ENCODE measurements at places on chromosomes 7 and 10.
A peak's percentile ranks its signal among the peaks of the same experiment; 100 is the strongest.

DNA sequence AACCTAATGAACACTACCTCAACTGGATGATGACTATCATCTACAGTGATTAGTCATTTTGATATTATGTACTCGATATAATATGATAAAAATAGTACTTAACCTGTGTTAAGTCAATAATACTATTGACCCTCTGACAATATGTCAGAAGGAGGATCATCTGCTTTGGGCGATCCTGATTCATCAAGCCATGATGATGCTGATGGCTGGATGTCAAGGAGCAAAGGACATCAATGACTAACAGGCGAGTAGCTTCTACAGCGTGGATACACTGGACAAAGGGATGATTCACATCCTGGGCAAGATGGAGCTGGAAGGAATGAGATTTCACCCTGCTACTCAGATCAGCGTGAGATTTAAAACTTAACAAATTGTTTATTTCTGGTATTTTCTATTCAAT lies 94.4 kb upstream of the SKAP2 start:
- peak; percentile 97 for DNase-seq

DNA sequence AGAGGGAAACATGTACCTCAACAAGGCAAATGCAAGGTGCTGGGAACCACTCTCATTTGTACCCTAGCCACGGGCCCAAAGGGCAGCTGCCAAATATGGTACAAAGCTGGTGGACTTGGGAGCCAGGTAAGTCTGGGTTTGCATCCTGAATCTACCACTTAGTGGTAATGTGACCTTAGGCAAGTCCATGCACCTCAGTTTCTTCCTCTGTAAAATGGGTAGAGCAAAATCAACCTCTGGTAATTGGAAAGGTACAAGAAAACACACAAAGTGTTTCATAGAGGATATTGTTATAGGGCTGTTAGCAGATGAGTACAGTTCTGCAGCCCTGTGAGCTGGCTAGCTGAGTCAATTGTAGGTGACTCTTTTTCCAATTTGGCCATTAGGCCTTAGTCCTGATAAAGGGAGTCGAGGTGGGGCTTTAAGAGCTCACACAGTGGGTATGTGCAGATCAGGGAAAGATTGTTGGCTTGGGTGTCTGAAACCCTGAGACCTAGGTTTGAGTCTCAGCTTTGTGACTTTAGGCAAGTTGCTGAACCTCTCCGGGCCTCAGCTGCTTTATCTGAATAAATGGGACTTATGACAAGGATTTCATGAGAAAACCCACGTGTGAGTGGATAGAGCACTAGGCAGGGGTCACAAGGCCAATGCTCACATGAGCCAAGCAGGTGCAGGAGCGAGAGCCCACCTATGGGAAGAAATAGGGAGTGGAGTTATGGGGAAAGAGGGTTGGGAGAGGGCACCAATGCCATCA lies 121.3 kb upstream of the GDF10 start:
- DNase-seq: no peak

- peak; percentile 83 for DNase-seq
Observed at GRCh38 chr10:13099666-13100348, at the start of gene OPTN. Gene OPTN, plus strand, starts transcription at chr10:13100163. Its CDS starts 8,960 bp downstream, at chr10:13109123.

DNA sequence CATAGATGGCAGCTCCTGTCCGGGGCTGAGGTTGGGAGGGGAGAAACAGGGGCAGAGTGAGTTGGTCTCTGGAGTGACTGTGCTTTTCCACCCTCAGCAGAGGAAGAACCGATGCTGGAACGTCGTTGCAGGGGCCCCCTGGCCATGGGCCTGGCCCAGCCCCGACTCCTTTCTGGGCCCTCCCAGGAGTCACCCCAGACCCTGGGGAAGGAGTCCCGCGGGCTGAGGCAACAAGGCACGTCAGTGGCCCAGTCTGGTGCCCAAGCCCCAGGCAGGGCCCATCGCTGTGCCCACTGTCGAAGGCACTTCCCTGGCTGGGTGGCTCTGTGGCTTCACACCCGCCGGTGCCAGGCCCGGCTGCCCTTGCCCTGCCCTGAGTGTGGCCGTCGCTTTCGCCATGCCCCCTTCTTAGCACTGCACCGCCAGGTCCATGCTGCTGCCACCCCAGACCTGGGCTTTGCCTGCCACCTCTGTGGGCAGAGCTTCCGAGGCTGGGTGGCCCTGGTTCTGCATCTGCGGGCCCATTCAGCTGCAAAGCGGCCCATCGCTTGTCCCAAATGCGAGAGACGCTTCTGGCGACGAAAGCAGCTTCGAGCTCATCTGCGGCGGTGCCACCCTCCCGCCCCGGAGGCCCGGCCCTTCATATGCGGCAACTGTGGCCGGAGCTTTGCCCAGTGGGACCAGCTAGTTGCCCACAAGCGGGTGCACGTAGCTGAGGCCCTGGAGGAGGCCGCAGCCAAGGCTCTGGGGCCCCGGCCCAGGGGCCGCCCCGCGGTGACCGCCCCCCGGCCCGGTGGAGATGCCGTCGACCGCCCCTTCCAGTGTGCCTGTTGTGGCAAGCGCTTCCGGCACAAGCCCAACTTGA lies 2.7 kb downstream of the REPIN1 start:
- no peak for DNase-seq

GRCh38 chr7:92504563-92504962 lies 23.8 kb downstream of the PEX1 start:
- DNase-seq: no peak

DNA sequence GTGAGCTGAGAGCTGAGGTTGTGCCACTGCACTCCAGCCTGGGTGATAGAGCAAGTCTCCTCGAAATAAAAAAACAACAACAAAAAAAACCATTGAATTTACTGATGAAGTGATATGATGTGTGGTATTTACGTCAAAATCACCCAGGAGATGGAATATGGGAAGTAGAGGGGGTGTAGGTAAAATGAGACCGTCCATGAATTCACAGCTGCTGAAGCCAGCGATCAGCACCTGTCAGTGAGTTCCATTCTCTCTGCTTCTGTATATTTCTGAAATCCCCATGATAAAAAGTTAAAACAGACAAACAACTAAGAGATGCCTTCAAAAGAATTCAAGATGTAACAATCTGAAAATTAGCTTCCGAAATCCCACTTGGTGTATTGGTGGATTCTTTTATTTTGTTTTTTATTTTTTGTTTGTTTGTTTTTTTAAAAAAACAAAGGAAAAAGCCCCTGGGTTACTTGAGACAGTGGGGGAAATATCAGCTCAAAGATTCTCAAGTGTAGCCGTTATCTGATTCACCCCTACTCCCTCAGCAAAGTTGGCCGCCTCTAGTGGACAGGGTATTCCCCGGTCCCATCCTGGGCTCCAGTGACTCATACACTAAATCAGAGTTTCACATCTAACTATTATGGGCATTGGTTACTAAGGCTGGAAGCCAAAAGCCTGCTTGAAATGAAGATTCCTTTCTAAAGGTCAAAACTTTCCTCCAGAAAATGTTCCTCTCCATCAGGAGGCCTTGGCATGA lies 76.4 kb downstream of the MAP3K8 start:
- peak; percentile 68 for DNase-seq

DNA sequence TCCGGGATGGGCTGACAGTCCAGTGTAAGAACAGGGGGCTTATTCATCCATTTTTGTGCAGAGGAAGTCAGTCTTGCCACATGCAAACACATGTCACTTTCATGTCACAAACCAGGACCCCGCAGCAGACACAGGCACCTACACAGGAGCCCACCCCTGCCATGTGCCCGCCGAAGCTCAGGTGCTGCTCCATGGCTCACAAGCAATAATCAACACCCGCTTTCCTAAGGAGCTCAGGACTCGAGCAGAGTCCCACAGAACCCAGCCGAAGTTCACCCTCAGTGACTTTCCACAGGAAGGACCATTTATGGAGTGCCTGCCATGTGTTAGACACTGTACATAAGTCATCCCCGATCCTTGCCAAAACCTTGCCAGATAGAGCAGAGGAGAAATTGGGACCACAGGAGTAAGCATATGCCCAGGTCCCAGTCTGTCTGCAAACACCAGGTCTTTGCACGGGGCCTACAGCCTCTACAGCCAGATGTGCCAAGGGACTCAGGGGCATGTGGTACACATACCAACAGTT lies 99.4 kb downstream of the EBF3 start:
- DNase-seq: no peak

GRCh38 chr10:2731940-2732339 lies 335.4 kb upstream of the PFKP start:
- no peak for DNase-seq

DNA sequence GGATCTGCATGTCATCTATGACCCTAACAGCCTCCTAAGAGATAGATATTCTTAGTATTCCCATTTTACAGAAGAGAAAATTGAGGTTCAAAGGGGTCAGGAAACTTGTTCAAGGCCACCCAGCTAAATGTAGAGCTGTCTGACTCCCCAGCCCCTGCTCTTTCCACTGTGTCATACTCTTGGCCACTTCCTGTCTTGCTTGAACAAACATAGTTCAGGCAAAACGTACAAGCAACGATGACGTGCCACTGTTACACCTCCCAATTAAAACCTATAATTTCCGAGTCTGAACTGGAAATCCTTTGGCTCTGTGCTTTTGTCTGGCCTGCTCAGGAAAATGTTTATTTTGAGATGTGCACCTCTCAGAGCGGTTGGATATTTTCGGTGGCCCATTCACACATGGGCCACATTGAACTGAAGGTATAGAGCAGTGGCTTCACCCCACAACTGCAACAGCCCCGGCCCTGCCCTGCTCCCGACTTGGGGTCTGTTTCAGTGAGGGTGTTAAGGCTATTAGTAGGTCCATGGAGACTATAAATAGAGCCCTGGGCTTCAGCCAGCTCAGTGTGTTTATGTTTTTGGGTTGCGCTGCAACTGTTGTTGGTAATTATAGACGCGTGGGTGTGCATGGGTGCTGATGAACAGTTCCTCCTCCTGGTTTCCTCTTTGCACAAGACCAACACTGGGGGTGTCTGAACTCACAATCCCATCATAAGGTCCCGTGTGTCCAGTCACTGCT lies 172.3 kb upstream of the ADO start:
- DNase-seq: no peak

GRCh38 chr7:1535701-1536454 lies 5.4 kb downstream of the MAFK start:
- DNase-seq: no peak

DNA sequence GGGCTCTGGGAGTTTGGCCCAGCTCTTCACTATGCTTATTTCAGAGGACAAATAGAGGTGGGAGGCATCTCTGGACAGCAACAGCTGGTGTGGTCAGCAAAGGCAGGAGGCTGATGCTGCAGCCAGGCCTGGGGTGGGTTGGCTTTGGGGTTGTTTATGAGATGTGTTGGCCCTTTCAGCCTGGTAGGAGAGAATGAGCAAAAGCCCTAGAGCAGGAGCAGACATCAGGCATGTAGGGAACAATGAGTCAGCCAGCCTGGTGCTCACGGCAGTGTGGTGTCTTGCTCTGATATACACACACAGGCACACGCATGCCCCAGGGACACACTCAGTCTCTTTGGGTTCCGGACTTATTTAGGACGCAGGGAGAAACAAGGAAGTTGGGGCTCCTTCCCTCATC lies 157.1 kb downstream of the PRKCQ start:
- peak; percentile 62 for DNase-seq

DNA sequence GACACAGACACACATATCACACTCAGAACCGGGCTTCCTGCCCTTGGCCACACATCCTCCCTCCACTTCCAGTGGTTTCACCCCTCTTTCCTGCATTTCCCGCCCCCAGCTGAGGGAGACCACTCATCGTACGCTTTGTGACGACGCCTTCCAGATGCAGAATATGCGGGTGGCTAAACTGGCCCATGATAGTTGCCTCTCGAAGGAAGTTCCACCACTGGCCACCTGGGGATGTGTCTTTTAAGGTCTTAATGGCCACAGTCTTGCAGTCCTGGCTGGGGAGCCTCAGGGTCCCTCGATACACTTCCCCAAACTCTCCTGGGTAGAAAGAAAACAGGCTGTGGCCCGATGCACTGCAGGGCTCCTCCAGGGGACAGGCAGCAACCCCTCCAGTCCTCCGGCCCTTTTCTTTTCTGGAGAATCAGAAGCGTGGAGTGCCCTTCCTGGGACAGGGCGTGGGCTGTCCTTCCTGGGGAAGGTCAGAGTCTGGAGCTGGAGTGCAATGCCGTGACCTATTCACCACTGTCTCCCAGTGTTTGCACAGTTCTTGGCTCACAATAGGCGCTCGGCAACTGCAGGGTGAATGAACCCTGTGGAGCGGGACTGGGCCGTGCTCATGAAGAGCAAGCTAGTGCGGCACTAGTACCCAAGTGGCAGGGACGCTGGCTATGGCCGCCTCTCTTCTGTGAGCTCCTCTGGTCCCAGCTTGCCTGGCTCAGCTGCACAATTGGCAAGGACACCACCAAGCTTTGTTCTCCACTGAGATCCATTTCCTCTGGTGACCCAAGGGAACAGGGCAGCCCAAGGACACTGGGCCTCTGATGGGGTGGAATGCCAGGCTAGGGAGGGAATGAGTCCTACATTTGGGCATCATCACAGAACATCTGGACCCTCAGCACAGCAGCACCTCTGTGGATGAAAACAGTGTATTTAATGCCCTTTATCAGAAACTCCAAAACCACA lies 13.2 kb downstream of the EPHA1 start:
- DNase-seq: peak; percentile 36

- DNase-seq: no peak
Observed at GRCh38 chr10:4212111-4212630, 427.2 kb upstream of the KLF6 start.

GRCh38 chr7:105141068-105141467 lies 127.1 kb downstream of the KMT2E start:
- DNase-seq: peak; percentile 42

GRCh38 chr10:75245354-75246250 lies 9.8 kb upstream of the COMTD1 start:
- no peak for DNase-seq

GRCh38 chr10:24406809-24407483 lies 198.0 kb downstream of the KIAA1217 start:
- no peak for DNase-seq

- no peak for DNase-seq
Observed at GRCh38 chr7:47038621-47039020, 543.3 kb downstream of the TNS3 start.

DNA sequence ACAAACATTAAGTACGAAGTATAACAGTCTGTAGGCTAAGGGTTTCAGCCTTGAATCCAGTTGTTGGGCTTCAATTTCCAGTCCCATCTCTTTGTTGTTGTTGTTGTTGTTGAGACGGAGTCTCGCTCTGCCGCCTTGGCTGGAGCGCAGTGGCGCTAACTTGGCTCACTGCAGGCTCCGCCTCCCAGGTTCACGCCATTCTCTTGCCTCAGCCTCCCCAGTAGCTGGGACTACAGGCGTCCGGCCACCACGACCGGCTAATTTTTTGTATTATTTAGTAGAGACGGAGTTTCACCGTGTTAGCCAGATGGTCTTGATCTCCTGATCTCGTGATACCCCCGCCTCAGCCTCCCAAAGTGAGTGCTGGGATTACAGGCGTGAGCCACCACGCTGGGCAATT lies 464.9 kb downstream of the ANKRD7 start:
- DNase-seq: no peak

GRCh38 chr7:150686030-150686631 lies 625 bp downstream of the GIMAP2 start:
- DNase-seq: peak; percentile 2

- DNase-seq: no peak
Observed at GRCh38 chr7:113635492-113635891, 283.3 kb downstream of the PPP1R3A start.
